ENCODE measurements at places on chromosomes 11 and 22. TPM values are rescaled to one million over a fixed set of nuclear protein-coding genes. Genes with fewer than 3 reads are reported as not detected.

The RTN4R gene
- 1.5 TPM for polyA plus RNA-seq

The ROBO4 gene
- polyA plus RNA-seq, result 12.0 TPM

The IGLL5 gene
- 1.7 TPM for polyA plus RNA-seq

DNA sequence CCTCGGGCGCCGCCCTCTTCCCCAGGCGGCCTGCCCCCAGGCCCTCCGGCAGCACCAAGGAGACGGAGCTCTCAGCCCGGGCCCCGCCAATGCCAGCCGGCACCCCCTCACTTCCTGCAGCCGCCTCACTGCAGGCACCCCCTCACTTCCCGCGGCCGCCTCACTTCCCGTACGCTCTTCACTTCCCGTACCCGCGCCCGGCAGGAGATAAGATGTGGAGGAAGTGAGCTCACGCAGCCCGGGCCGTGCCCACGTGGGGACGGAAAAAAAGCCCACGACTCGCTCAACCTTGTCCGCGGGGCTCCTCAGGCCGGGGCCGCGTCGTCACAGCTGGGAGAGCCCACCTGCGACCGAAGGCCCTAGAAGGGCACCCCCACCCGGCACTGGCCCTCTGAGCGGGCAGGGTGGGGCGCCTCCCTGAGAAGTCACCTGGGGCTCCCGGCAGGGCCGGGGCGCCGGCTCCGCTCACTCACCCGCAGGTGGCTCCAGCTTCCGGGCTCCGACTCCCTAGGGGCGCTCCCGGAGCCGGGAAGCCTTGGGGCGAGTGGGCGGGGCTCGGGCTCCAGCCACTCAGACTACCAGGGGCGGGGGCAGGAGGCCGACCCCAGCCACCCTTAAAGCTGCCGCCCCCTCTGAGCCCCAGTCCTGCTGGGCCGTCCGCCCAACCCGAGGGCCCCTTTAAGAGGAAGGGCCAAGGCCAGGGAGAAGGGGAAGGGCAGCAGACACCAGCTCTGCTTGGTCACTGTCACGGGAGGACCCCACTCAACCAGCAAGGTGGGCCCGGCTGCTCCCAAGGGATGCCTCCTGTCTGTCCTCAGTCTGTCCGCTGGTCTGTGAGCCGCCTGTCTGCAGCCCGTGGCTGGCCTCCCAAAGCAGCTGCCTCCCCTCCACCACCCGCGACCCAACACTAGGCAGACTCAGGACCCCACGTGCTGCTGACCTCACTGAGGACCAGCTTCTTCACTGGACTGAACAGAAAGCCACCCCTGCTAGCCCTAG is 31.4 kb downstream of the PISD start:
- DNase-seq, result peak; percentile 85

GRCh38 chr11:18027475-18027874 is 14.6 kb upstream of the SERGEF start:
- no peak for DNase-seq

- no peak for DNase-seq
Measured at GRCh38 chr11:124612045-124612444, 817 bp downstream of the PANX3 start.

DNA sequence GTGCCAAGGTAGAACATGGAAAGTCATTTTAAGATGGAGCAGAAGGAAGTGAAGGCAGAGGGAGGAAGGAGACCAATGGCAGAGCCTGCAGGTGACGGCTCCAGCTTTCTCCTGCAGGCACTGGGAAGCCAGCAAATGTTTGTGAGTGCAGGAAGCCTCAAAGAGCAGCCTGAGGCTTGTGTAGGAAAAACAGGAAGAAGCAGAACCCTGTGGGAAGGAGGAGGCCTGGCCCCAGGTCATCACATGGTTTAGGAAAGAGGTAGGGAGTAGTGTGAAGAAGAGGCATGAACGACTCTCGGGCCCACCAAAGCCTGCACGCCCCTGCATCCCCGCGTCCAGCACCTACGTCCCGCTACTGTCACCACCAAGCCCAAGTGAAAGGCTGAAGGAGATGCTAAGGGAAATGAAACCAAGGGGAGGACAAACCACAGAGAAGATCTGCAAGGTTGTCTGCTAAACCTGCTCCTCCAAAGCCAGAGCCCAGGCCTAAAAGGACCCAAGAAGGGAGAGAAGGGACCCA is 151.5 kb downstream of the CHST1 start:
- DNase-seq, result no peak

DNA sequence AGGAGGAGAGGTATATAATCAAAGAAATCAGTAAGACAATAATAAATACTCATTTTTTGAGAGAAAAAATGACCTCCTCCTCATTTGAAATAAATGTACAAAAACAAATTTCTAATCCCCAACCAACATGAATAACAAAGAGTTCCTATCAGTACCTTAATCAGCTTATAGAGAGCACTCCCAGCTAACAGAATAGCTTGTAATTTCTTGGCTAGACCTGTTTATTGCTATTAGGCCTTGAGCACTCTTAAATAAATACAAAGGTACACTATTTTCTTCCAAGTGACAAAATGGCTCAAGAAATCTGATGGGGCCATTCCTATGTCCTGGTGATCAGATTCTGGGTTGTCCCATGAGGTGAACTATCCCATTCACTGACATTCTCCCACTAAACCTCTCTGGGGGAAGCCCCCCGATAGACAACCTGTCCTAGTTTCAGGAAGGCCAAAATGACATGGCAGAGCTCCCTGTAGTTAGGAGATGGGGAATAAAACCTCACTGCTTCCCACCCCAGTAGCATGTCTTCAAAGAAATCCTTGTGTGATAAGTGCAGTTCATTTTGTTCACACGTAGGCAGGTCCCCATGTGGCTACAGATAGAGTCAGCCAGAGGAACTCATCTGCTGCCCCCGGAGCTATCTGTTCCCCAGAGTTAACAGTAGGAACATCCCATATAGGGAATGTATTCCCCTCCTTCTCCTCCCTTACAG is 385.7 kb downstream of the SOX6 start:
- DNase-seq, result no peak

Data from ovary (tissue), 10 donors.